ENCODE measurements at places on chromosomes 4 and X. TPM values are rescaled to one million over a fixed set of nuclear protein-coding genes. Genes with fewer than 3 reads are reported as not detected.

The MAMLD1 gene
- 1.2 TPM for total RNA-seq

The TEX11 gene
- not detected for total RNA-seq

The HMGN5 gene
- total RNA-seq = 0.45 TPM

The STARD8 gene
- 2.7 TPM for total RNA-seq

The PLS3 gene
- total RNA-seq = 69.7 TPM

The GABRG1 gene
- not detected for total RNA-seq

The AFM gene
- not detected for total RNA-seq

The MAGEA2 gene
- not detected for total RNA-seq

The DCLK2 gene
- 4.6 TPM for total RNA-seq

The DUX4 gene
- total RNA-seq = not detected

The LONRF3 gene
- total RNA-seq = 0.15 TPM

The LDOC1 gene
- 17.0 TPM for total RNA-seq

The LPAR4 gene
- total RNA-seq = 0.17 TPM

The PGAM4 gene
- total RNA-seq = not detected

The GAGE13 gene
- not detected for total RNA-seq

The SMIM10 gene
- 11.4 TPM for total RNA-seq

The PLP1 gene
- total RNA-seq = under 0.01 TPM

The SCML1 gene
- total RNA-seq = 6.1 TPM

The HTRA3 gene
- total RNA-seq = 3.3 TPM

The SPIN2A gene
- 0.15 TPM for total RNA-seq

The GDPD2 gene
- total RNA-seq = not detected

The GYPA gene
- not detected for total RNA-seq

The PSAPL1 gene
- total RNA-seq = not detected

The ART3 gene
- total RNA-seq = not detected

The ADH1C gene
- total RNA-seq = 0.34 TPM

The GAGE12J gene
- not detected for total RNA-seq

The HPF1 gene
- 88.8 TPM for total RNA-seq

The F8A1 gene
- 2.4 TPM for total RNA-seq

The NRK gene
- 15.8 TPM for total RNA-seq

The BLTP1 gene
- total RNA-seq = 20.2 TPM

The HEPH gene
- total RNA-seq = 5.2 TPM

Measured in bronchus fibroblast of lung (primary cell).